ENCODE measurements at places on chromosomes 11 and 22.
A peak's percentile ranks its signal among the peaks of the same experiment; 100 is the strongest.

- DNase-seq, result no peak
Measured at GRCh38 chr11:70948855-70949531, 303.4 kb downstream of the SHANK2 start.

DNA sequence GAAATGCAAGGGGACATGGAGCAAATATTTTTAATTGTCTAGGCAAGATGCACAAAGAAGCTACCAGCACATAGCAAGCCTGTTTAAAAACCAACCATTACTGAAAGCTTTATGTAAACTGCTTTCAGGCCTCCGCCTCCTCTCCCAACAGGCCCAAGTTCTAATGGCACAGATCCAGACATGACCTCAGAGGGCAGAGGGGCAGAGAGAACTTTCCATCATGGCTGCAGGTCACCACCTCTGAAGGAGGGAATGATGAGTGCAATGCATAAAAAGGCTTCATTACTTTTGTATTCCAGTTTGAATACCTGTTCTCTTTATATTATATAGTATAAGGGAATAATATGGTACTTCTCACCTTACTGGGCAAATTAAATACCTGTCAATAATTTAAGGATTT is 15.2 kb downstream of the DDX17 start:
- DNase-seq, result no peak

- DNase-seq, result no peak
Measured at GRCh38 chr11:36718451-36718850, 120.4 kb upstream of the RAG2 start.

DNA sequence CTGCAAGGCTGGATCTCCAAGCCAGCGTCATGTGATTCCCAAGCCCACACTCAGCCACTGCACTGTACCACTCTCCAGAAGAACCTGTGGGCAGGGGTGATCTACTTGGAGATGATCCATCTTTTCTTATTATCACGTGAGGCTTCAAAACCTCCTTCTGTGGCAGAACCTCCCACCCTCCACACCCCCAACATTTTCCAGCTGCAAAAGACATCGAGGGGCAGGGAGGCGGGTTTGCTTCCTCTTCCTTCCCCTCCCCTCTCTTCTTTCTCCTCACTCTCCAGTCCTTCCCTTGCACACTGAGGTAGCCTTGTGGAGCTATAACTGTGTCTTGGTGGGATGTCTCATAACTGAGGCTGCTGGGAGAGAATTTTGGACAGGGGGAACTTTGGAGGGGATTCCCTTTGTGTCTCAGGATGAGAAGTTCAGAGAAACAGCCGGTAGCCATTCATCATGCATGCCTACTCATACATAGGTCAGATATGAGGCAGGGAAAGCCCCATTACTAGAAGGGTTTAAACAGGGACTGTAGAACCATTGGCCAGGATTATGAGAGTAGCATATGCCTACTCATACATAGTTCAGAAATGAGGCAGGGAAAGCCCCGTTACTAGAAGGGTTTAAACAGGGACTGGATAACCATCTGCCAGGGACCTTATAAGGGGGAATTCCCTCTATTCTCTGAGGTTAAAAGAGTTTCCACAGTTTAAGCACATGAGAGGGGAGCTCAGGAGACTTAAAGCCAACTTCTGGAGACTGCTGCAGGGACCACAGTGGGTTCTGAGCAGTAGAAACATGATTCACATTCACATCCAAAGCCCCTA is 420.7 kb upstream of the CADM1 start:
- DNase-seq, result peak; percentile 2

GRCh38 chr11:103071008-103071407 is 21.0 kb downstream of the DCUN1D5 start:
- DNase-seq, result no peak

GRCh38 chr22:43407591-43407990 is 4.2 kb upstream of the MPPED1 start:
- no peak for DNase-seq

GRCh38 chr11:36377759-36378564 is 81.9 kb downstream of the PRR5L start:
- DNase-seq, result no peak

DNA sequence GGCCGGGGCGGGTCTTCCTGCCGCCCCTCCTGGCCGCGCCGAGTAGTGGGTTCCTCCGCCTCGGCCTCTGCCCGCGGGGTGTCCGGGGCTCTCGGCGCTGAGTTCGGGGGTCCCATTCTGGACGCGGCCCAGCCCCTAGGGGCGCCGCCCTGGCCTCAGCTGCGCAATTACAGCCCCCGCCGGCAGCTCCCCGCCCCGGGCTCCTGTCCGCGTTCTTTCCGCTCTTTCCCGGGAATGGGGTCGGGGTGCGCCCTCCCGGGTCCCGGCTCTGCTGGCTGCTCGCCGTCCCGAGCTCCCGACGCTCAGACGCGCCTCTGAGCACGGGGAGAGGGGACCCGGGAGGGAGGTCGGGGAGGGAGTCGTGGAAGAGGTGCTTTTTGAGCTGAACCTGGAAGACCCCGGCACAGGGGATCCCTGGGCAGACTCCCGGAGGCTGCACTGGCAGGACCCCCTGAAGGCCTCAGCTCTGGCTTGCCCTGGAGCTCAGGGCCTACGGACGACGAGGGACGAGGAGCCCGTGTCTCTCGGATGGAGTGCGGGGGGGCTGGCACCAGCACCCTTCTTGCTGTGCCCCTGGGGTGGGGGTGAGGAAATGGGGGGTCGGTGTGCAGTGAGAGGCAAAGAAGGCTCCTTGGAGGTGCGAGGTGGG is 558 bp downstream of the TSPAN4 start:
- DNase-seq, result no peak

DNA sequence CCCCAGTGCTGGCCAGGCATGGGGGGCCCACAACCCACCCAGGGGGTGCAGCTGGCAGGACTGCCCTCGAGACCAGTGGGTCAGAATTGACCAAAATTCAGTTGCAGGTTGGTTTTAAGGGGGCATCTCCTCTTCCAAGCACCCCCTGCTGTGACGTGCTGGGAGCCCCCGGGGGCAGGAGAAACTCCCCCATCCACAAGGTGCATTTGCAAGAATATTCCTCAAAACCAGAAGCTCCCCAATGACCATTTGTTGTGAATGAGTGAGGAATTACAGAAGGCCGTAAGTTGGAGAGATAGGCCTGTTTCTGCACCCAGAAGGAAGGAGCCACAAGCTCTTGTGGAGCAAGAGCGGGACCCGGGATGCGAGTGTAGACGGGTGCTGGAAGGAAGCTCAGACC is 414.5 kb downstream of the BRD1 start:
- DNase-seq, result no peak

- no peak for DNase-seq
Measured at GRCh38 chr22:26751217-26751616, 93.8 kb downstream of the MIAT start.

DNA sequence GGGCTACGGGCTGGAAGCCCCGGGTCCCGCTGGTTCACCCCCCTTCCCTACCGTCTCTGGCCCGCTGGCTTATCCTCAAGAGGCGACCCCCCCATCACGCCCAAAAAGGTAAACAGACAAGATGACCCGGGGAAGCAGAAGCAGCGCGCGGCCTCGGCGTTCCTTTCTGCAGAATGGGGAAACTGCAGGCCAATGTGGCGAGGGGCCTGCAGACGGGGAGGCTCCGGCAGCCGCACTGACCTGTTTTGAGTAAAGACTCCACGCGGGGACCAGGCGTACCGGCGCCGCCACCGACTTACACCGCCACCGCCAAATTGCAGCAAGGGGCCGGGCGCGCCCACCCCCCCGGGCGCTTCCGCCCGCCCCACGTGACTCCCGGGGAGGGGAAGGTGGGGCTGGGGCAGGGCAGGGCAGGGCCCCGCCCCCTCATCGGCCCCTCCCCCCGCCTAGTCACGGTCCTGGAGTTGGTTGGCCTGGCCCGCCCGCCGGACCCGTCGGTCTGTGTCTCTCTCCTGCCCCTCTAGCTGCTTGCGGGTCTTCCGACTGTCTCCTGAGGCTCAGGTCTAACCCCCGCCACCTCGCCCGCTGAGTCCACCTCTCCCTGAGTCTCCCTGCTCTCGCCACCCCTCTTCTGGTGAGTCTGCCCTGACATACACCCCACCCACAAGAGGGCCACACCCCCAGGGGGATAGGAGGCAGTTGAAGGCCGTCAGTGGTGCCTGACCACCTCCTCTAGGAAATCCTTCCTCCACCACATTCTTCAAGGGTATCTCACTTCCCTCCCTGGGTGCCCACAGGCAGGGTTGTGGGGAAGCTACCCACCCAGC is at the start of gene ARAP1:
Gene ARAP1, minus strand, starts transcription at position 321 of the 827 bp plus-strand sequence. CDS start 25,280 bp downstream, outside the sequence.
- DNase-seq, result peak; percentile 78

- no peak for DNase-seq
Measured at GRCh38 chr22:40270748-40271373, 75.4 kb upstream of the ADSL start.

- DNase-seq, result no peak
Measured at GRCh38 chr11:11444027-11444803, 91.2 kb upstream of the CSNK2A3 start.

GRCh38 chr11:134266440-134266839 is 9.7 kb upstream of the GLB1L3 start:
- no peak for DNase-seq

DNA sequence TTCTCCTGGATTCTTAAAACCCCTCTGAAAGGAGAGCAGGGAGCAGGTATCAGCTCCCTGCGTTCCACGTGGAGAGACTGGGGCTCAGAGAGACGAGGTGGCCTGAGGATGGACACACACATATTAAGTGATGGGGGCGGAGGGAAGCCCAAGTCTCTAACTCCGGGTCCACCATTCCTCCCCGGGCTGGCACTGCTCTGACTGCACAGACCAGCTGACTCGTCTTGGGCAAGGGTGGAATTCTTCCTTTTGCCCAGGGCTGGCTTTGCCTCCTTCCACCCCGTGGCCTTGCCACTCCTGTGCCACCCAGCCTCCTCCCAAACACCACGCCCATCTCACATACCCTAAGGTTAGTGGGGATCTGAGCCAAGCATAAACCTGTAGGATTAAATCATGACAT is 65.0 kb downstream of the BUD13 start:
- DNase-seq, result no peak

DNA sequence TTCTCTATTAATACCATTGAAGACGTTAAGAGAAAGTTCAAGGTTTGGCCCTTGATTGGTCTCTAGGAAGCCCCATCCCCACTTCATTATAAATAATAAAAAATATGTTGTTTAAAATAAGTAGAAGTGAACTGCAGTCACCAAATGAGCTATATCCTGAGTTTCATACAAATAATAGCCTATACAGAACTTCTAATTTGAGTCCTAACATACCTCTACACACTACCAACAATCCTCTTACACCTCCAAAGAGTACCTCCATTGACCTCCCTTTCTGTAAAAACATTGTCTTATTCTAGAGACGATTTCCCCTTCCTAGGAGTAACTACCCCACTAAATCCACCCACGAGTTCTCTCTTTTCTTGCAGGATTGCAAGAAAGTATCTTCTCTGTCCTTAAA is 7.2 kb upstream of the HBD start:
- no peak for DNase-seq

DNA sequence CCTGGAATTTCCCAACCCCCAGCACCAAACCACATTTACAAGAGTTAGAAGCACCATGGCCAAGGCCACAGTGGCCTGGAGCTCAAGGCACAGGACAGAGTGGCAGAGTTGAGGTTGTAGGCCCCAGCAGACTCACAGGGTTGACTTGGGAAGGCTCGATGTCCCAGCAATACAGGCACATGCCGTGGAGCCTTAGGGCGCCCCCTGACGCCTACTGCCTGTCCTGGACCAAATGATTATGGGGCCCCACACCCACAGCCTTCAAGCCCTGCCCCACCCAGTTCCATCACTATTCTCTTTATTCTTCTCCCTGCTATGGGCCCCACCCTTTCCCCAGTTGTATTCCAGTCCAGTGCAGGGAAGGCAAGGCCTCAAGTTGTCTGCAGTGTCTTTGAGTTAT is at the start of gene CCDC179:
Gene CCDC179, minus strand, starts transcription at position 234 of the 400 bp plus-strand sequence. Its CDS starts 53 bp downstream, at position 181.
- no peak for DNase-seq

DNA sequence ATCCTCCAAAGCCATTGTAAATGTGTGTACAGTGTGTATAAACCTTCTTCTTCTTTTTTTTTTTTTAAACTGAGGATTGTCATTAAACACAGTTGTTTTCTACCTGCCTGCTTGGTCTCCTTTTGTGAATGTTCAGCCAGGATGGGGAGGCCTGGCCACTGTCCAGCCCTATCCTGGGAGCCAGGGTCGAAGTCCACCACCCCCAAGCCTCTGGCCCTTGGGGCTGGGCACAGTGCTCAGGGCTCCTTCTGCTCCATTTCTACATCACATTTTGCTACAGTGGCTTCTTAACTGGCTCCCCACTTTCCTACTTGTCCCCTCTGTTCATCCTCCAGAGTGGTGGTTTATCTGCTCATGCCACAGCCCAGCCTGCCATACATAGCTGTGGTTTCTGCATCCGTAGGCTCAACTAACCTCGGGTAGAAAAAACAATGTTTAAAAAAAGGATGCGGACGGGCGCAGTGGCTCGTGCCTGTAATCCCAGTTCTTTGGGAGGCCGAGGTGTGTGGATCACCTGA is 2.5 kb upstream of the SMARCB1 start:
- DNase-seq, result no peak

GRCh38 chr11:86606836-86607481 is 65.5 kb downstream of the ME3 start:
- no peak for DNase-seq

DNA sequence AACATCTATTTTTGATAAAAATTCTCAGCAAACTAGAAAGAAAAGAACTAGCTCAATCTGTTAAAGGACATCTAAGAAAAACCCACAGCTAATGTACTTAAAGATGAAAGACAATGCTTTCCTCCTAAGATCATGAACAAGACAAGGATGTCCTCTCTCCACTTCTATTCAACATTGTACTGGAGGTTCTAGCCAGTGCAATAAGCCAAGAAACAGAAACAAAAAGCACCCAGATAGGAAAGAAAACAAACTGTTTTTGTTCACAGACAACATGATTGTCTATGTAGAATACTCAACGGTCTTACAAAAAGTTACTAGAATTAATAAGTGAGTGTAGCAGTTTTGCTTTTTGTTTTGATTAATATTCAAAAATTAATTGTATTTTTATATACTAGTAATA is 7.8 kb downstream of the CD3D start:
- no peak for DNase-seq

DNA sequence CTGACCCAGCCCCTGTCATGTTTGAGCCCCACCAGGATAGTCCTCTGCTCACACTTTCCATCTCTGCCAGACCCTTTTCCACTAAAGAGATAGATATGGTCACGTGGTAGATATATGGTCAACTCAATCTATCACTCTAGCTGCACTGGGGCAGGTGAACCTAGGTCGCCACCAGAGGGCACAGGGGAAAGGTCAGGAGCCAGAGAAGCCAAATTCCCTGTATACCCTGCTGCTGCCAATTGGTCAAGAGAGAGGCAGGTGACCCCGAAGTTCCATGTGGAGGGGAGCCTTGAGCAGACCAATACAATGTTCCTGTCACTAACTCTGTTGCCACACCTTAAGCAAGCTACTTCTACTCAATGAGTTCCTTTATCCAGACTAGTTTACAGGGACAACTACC is 101.1 kb upstream of the GALNT18 start:
- no peak for DNase-seq

GRCh38 chr11:93573184-93573583 is 30.0 kb upstream of the SMCO4 start:
- no peak for DNase-seq

GRCh38 chr11:79287952-79288351 is 152.9 kb downstream of the TENM4 start:
- DNase-seq, result no peak

GRCh38 chr11:65865550-65866172 is 5.4 kb downstream of the MUS81 start:
- DNase-seq, result no peak

All from activated naive CD4-positive, alpha-beta T cell treated with Interleukin-2 at 50 U/mL for 16 hours (primary cell).